ENCODE measurements at places on chromosomes 2 and 18.

DNA sequence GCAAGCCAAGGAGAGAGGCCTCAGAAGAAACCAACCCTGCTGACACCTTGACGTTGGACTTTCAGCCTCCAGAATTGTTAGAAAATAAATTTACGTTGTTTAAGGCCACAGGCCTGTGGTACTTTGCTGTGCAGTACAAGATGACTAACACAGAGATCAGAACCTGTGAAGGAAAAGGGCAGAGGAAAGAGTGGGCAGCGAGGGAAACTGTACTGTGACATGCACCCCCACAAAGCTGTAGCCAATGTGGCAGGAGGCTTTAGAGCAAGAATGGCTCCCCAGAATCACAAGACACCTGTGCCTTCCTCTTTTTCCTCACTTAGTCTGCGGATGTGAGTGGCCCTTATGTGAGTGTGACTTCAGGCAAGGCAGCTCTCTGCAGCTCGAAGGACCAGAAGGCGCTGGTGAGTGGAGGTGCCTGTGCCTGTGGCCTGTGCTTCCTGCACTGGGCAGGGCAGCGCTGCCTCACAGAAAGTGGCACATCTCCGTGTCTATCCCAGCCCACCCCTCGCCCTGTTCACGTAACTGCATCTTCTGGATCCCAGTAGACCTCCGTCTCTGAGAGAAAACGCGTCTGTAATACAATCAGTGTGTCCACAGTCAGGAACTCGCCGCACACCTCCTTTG lies 89.5 kb downstream of the MRPS9 start:
- no peak for DNase-seq

DNA sequence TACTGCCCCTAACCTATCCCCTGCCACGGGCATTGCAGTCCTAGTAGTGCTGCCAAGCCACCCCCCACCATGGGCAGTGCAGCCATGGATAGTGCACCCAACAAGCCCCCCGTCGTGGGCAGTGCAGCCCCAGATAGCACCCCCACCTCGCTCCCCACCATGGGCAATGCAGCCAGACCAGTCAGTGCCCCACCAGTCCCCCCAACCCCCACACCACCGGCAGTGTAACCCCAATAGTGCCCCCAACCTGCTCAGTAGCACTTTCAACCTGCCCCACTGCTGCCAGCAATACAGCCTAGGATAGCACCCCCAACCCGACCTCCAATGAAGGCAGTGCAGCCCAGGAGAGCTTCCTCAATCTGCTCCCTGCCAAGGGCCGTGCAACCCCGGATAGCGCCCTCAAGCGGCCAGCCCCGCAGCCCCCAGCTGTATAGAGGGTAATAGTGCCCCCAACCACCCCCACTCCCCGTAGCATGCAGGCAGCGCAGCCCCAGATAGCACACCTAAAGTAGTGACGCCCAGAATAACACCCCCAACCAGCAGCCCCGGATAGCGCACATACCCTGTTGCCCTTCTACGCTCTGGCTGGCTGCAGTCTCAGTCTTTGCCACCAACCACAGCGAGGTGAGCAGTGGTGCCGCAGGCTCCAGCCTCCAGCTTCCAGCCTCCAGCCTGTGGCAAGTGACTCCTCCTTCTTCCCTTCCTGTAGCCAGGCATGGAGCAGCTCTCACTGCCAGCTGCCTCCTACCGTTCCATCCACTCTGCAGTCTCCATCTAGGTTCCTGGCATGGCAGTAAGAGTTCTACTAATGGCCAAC lies 45.4 kb upstream of the ANKRD62 start:
- no peak for DNase-seq

- DNase-seq = no peak
Observed at GRCh38 chr2:12180031-12180430, 433.6 kb downstream of the LPIN1 start.

- DNase-seq = no peak
Observed at GRCh38 chr18:25240420-25240770, 111.6 kb downstream of the ZNF521 start.

DNA sequence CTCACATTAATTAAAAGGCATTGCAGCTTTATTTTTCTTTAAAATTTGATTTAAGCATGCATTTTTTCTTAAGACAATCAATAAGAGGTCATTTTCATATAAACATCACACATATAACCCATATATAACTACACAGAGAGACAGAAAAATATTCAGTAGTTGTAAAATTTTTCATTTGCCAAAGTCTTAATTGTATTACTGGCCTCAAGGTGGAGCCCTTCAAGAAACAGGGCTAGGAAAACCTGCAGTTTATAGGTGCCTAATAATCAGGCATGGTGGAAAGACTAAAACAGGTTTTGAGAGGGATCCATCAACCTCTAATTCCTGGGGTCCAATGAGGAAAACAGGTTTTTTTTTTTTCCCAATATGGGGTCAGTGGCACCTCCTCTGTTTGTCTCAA lies 71.3 kb upstream of the ZNF804A start:
- no peak for DNase-seq

- DNase-seq = no peak
Observed at GRCh38 chr2:203143391-203143790, 95.4 kb upstream of the CYP20A1 start.

DNA sequence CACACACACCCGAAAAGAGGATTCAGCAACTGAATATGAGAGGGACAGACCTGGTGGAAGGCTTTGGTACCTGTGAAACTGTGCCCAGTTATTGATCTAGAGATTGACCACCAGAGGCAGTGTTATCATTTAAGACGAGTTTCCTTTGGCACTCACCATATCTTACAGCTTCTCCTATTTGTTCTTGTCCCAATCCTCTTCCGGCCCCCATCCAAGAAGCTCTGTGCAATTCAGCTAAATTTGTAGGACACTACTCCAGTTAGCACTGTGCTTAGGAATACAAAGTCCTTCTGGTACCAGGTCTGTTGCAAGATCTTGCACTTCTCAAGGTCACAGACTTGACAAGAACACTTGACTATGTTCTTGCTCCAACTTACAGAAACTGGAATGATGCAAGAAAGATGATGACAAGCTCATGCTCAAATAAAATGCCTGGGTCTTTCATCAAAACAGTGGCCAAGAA lies 177.7 kb downstream of the TMEM247 start:
- DNase-seq = peak; percentile 57

DNA sequence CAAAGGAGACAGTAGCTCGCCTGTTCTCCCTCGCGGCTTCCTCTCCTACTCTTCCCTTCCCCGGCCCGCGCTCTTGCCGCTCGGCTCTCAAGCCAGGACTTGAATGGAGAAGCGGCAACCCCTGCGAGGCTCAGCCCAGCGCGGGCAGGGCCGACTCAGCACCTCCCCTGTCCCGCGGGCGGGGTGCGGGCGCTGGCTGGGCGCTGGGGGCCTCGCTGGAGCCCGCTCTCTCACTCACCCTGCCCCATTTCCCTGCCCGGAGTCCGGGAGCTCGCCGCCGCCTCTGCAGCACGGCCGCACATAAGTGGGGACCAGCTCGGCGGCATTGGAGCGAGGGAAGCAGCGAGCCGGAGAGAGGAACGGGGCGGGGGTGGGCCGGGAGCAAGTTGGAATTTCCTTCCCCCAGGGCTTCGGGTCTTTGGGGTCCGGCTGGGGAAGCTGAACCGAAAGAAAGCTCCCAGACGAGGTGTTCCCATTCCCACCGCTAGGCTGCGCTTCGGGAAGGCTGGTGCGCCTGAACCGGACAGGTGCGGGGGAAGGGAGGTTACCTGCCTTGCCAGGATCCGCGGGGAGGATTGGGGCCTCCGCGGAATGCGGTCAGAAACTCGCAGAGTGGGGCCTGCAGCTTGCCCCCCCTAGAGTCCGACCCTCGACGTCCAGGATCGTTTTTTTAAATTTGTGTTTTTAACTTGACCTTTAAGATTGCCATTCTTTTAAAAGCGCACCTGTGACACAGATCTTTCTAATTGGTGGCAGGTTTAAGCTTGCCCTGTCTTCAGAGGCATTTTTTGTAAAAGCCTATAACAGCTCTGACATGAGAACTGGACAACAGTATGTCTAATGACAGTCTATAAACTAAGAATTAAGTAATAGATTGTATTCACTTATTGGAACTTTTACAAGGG lies at the start of gene COBLL1:
Gene COBLL1, minus strand, starts transcription at position 105 of the 905 bp plus-strand sequence. CDS start 627 bp downstream, outside the sequence.
- DNase-seq = peak; percentile 30

GRCh38 chr2:71992036-71992435 lies 155.6 kb downstream of the CYP26B1 start:
- DNase-seq = peak; percentile 26

GRCh38 chr18:30208546-30208945 lies 834.0 kb downstream of the DSC3 start:
- DNase-seq = no peak

- DNase-seq = no peak
Observed at GRCh38 chr2:187408926-187409325, 39.1 kb downstream of the CALCRL start.

- DNase-seq = no peak
Observed at GRCh38 chr2:32926708-32927084, 20.1 kb upstream of the LTBP1 start.

DNA sequence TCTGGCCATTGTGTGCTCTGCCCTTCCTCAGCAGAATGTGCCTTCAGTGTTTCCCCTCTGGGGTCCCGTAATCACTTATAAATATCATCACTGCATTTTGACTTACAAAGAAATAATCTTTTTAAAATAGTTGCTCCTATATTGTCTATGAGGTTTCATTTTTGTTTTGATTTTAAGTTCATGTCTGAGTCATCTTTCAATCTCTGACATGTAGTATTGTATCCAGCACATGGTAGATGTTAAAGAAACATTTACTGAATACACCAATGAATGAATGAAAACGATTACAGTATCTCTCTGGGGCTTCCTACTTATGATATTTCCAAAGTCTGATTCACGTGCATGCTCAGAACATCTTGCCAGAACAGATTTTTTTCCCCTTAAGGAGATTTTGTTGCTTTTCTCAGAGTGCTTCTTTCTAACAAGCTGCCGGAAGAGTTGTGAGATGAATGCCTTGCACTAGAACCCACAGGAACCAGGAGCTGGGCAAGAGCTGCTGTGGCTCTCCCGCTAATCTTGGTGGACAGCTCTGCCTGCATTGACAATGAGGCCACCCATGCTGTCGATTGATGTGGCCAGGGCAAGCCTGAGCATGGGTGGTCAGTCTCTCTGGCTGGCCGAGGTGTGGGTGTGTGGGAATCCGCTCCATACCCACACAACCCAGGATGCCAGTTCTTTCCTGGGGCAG lies 199.4 kb downstream of the CYRIA start:
- no peak for DNase-seq

GRCh38 chr2:121214296-121214695 lies 70.7 kb downstream of the TFCP2L1 start:
- no peak for DNase-seq

- no peak for DNase-seq
Observed at GRCh38 chr18:67553437-67553836, 36.9 kb upstream of the DSEL start.

GRCh38 chr2:66095820-66096345 lies 339.0 kb upstream of the MEIS1 start:
- no peak for DNase-seq

DNA sequence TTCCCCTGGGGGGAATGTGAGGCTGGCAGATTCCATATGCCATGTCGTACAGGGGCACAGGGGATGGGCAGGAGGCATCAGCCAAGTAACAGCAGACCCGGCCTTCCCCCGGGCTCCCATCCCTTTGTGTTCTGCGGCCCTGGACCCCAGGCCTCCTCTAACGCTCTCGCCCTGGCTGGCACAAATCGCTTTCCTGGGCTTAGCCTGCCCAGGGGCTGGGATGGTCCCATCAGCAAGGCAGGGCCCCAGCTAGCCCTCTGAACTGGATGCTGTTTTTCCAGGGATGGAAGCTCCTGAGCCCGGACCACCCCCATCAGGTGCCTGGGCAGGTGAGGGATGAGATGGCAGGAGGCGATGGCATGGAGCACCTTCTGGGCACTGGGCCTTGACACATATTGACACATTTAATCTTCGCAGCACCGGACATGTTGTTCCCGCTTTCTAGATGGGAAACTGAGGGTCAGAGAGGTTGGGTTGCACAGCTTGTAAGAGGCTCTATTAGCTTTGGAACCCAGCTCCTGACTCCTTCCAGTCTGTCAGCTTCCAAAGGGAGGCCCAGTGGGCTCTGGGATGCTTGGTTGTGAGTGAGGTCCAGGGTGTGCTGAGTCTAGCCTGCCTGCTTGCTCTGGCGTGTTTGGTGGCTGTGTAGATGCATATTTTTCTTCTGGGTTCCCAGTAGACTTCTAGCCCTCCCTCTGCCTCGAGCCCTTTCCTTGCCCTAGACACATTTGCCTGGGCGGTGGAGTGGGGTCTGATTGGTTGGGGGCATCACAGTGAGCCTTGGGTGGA lies 40.3 kb downstream of the GLI2 start:
- DNase-seq = no peak

DNA sequence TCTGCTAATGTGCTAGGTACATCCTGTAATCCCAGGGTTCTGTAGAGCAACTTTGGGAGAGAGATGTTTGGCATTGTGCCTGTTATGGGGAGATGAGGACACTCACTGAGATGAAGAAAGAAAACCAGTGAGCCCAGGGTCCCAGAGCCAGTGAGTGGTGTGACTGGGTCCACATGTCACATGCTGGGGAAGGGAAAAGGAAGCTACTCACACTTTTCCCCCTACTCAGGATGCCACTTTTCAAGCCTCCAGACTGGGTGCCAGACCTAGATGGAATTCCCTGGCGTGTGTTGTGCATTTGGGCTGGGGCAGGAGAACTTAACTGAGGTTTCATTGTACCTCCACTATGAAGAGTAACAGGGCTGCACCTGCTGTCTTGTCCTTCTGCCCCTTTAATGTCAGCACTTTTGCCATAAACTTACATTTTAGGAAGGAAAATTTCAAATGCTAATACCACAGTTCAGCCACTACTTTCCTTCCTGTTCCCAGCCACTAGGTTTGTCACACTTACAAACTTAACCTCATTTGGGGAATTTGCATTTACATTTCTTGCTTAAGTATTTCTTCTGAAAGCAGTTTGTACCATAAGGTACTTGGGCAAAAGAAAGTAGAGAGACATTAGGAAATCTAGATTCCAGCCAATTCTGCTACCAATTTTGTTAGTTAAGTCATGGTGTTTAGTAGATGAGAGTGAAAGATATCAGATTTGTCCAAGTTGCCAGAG lies 10.2 kb downstream of the INSIG2 start:
- DNase-seq = no peak

GRCh38 chr2:127072970-127073369 lies 34.0 kb downstream of the BIN1 start:
- DNase-seq = no peak

DNA sequence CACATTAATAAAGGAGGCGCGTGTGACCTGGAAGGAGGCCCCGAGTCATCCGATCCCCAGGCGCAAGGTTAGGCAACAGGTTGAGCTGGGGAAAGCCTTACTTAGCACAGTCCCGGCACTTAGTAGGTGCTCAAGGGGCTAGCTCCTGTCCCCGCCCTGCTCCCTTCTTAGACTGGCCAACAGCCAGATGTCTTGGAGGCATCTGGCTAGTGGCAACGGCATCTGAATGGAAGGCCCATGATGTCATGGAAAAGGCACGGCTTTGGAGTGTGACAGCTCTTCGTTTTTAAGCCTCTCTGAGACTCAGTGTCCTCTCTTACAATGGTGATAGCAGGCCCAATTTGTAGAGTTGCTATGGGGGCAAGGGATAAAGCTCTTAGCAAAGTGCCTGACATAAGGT lies 258.3 kb downstream of the CYRIA start:
- DNase-seq = no peak

DNA sequence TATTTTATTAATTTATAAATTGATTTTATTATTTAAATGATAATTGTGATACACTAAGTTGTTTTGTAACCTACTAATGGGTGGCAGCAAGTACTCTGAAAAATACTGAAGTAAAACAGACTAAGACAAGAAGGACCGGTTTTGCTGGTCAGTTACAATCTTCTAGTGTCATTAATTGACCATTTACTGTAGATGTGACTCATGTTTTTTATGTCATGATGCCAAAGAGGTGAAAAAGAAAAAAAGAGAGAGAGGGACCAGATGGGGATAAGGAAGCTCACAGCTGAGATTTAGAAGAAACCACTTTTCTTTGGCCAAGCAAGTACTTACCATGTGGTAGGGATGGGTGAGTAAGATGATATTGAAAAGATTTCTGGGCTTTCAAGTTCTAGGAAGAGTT lies 955.8 kb upstream of the LRRTM1 start:
- DNase-seq = no peak

Data from NB4 (cell line).